NCI-H2081 treated with DMSO at 0.1 percent for 48 hours (cell line): ENCODE measurements at places on chromosomes 3 and 15.

DNA sequence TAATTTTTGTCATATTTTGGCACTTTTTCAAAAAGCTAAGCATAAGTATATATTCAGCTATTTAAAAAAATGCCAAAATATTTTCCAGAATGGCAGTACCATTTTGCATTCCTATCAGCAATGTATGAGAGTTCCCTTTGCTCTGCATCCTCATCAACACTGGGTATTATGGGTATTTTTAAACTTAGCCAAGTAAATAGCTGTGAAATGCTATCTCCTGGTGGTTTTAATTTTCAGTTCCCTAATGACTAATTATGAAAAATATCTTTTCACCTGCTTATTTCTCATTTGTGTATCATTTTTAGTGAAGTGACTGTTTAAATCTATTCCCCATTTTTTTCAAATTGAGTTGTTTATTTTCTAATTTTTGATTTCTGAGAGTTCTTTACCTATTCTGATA lies 199.7 kb upstream of the NECTIN3 start:
- DNase-seq: no peak

GRCh38 chr15:95741830-95742229 lies 588.7 kb upstream of the NR2F2 start:
- DNase-seq: no peak

GRCh38 chr3:124763644-124764358 lies 33.5 kb downstream of the UMPS start:
- no peak for DNase-seq

DNA sequence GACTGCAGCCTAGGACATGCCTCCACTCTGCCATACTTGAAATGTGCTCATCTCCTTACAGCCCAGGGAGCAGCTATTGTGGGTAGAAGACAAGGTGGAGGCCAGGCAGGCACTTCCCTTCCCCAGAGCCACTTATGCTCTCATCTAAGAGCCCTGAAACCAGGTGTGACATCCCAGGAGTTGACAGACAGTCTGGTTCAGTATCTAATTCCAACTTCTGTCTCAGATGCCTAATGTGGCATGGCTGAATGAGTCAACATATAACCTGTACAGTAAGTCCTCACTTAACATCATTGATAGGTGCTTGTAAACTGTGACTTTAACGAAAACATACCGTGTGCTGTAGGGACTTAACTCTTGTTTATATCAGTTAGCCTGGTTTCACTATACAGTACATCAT lies 1.2 kb upstream of the CAPN3 start:
- DNase-seq: no peak

GRCh38 chr15:78682004-78682651 lies 41.1 kb upstream of the CHRNB4 start:
- no peak for DNase-seq

DNA sequence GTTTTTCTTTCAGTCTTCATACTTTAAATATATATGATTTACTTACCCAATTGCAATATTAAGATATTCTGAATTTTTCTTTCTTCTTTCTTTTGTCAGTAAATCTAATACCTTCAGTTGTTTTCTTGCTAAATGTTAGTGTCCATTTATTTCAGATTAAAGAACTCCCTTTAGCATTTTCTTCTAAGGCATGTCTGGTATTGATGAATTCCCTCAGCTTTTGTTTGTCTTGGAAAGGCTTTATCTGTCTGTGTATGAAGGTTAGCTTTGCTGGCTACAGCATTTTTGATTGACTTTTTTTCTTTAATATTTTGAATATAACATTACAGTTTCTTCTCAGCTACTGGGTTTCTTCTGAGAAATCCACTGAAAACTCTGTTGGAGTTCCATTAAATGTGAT lies 64.0 kb upstream of the PLSCR4 start:
- no peak for DNase-seq

- DNase-seq: no peak
Observed at GRCh38 chr15:55960946-55961345, 32.5 kb downstream of the NEDD4 start.

DNA sequence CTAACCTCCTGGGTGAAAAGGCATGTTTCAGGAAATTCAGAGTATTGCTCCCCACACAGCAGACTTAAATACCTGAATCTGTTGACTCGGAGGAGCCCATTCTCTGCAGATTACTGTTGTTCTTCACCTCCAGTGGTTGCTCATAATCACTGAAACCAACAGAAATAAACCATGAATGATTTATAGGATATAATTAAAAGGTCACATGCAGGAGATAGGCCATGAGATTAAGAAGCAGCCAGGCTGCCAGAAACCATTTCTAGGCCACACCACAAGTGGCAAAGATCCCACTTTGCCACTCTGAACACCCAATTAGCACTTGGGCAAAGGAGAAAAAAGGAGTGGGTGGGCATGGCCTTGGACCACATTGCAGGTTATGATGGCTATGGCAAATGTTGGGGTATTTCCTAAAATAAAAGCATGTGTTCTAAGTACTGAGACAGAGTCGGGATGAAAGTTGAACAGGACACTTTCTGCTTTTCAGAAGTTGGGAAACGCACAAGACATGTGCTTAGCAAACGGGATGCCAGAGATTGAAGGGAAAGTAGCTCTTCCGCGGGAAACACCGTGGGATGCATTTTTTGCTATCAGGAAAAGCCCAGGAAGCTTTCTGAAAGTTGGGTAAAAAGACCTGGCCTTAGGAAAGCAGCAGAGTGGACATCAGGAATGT lies 1.5 kb downstream of the CDC25A start:
- DNase-seq: no peak

GRCh38 chr3:65597952-65598413 lies 440.7 kb downstream of the MAGI1 start:
- DNase-seq: no peak

DNA sequence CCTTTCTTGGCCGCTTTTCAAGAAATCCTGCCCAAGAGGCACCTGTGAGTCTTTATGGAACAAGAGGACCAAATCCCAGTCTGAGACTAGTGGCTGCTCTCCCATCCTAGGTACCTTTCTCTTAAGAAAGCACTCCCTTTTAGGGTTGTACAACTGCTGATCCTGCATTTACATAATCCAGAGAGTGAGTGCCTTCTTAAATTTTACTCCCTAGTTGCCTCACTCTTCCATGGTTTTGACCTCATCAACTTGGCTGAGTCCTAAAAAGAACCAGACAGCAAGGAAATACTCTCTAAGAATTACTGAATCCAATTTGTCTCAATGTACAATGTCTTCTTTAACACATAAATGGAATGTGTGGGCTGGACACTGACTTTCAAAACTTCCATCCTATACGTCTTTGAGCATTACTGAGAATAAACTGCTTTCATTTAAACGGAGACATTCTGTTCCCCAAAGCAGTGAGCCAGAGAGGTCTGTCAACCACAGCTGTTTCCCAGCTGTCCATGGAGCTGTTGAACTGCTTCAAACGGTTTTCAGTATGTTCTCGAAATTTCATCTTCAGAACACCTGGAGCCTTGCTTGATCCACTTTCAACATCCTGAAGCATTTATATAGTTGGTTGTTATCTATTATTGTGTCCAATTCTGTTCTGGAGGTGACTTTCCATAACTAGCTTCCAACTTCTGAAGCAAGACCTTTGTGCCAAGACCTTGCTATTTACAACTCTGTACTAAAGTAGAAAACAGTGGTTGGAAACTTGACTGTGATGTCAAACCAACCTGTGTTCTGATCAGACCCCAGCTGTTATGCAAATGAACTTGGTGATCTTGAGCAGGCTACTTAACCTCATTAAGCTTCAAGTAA lies 179.1 kb downstream of the SLC9A9 start:
- no peak for DNase-seq

DNA sequence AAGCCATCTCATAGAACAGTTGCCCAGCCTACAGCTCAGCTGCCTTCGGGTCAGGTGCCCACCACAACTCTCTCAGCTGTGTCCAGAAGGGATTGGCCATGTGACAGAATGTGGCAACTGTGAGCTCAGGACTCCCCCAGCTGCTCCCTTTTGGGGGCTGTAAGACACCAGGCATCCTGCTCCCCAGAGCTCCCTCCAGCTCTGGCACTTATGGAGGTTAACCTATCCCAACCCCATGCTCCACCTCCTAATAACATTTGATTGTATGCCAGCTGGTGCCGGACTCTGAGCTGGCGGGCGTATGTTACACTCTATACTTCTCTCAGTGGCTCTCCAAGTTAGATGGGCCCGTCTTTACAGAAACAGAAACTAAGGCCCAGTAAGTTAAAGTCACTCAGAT lies 222.8 kb downstream of the FAM43A start:
- DNase-seq: no peak

- DNase-seq: no peak
Observed at GRCh38 chr3:193815246-193816027, 222.4 kb downstream of the OPA1 start.

- DNase-seq: no peak
Observed at GRCh38 chr3:9398700-9399336, 1.4 kb downstream of the SETD5 start.

- no peak for DNase-seq
Observed at GRCh38 chr3:116039651-116039985, 405.7 kb downstream of the LSAMP start.

GRCh38 chr3:48855681-48856447 lies 8.2 kb upstream of the PRKAR2A start:
- DNase-seq: no peak

- no peak for DNase-seq
Observed at GRCh38 chr3:131020122-131020693, 6.4 kb downstream of the ASTE1 start.

GRCh38 chr3:127729556-127730056 lies 56.9 kb downstream of the ABTB1 start:
- DNase-seq: no peak

GRCh38 chr15:74621936-74622335 lies 6.3 kb downstream of the CLK3 start:
- no peak for DNase-seq
